ENCODE measurements at places on chromosomes 5 and 9. TPM values are rescaled to one million over a fixed set of nuclear protein-coding genes. Genes with fewer than 3 reads are reported as not detected.

The FOXD4L4 gene
- total RNA-seq = 0.16 TPM

The SPINK4 gene
- not detected for total RNA-seq

DNA sequence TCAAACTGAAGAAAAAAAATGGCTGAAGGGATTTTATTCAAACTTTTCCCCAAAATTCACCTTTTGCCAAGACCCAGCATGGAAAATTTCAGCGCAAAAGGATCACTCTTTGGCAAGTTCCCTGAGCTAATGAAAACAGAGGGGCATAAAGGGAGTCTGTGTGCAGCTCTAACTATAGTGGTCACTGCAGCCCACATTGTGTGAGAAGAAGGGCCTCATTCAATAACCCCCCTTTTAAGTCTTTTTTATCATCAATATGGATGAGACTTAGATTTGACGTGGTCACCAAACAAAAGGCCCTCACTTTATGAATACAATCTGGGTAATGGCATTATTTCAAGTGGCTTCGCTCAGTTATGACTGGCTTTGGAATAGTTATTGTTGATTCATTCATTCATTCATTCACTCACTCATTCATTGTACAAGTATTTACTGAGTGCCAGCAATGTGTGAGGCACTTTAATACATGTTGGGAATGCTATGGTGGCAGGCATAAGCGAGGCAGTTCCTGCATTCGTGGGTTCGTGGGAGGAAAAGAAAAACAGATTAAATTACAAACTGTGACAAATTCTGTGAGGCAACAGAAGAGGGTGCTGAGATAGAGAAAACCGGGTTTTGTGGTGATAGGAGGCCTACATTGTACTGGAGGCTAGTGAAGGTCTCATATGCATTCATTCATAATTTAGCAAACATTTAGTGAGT is 145.7 kb upstream of the KLF4 start:
- H3K27me3 ChIP-seq = no peaks in the 10 kb centered on the region
- no peaks in the 10 kb centered on the region for H3K36me3 ChIP-seq
- no peak for DNase-seq
- H3K4me1 ChIP-seq = peaks cover 18% of the 10 kb centered on the region

The PCDHB16 gene
- total RNA-seq = 1.3 TPM

DNA sequence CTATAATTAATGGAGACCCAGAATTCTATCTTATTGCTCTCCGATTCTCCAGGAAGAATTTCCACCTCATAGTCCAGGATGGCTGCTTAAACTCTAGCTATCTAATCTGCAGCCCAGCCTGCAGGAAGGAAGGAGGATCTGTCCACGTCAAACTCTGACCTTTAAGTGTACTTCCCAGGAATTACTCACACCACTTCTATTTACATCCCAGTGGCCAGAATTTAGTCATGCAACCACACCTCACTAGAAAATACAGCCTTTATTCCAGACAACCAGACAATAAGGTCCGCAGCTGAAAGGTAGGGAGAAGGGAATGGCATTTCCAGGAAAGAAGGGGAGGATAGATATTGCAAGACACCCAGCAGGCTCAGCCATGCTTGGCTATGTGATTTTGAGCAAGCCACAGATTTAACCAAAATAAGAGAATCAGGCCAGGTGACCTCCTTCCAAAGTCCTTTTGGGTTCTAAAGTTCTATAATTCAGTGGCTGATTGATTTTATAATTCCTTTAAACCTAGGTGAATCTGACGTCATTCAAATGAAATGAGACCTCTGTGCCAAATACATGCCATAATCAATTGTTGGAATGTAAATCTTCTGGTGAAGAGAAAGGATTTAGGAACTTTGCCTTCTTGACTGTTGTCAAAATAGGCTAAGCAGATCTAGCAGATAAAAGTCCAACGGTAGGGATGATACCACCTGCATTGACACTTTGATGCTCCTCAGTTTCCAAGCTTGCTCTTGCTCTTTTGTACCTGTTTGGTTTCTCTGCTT is 3.7 kb upstream of the DENND1A start:
- no peaks in the 10 kb centered on the region for H3K36me3 ChIP-seq
- no peak overlapping the region for H3K4me3 ChIP-seq
- H3K4me1 ChIP-seq = peaks cover 15% of the 10 kb centered on the region
- no peak overlapping the region for H3K27ac ChIP-seq
- no peak for DNase-seq
- no peaks in the 10 kb centered on the region for H3K27me3 ChIP-seq

- no peaks in the 10 kb centered on the region for H3K36me3 ChIP-seq
- no peak overlapping the region for H3K27ac ChIP-seq
- peaks cover 24% of the 10 kb centered on the region for H3K4me1 ChIP-seq
- H3K27me3 ChIP-seq = no peaks in the 10 kb centered on the region
Measured at GRCh38 chr9:93475856-93476255, 22.5 kb upstream of the FAM120AOS start.

GRCh38 chr9:107530679-107531078 is 41.1 kb upstream of the KLF4 start:
- no peak for DNase-seq
- no peaks in the 10 kb centered on the region for H3K27me3 ChIP-seq
- no peak overlapping the region for H3K4me3 ChIP-seq
- H3K36me3 ChIP-seq = no peaks in the 10 kb centered on the region
- no peak overlapping the region for H3K27ac ChIP-seq

DNA sequence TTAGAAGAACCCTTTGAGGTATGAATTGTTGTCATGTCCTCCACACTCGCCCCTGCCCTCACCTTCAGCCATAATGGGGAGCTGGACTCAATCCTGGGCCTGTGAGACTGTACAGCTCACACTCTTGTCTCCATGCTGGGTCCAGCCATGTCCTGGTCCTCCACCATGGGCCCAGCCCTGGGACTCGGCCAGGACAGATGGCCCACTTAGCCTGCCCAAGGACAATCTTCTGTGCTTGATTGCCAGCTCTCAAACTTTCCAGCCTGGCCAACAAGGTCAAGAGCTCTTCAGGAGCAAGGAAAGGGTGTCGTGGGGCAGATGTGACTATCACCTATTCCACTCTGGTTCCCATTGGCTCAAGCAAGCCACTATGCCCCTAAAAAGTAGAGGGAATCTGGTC is 90.8 kb downstream of the HRH2 start:
- no peak overlapping the region for H3K4me3 ChIP-seq
- H3K36me3 ChIP-seq = no peaks in the 10 kb centered on the region
- H3K27ac ChIP-seq = no peak overlapping the region
- DNase-seq = no peak

GRCh38 chr5:75324791-75325190 is 12.2 kb upstream of the HMGCR start:
- H3K36me3 ChIP-seq = no peaks in the 10 kb centered on the region
- DNase-seq = no peak
- H3K27me3 ChIP-seq = no peaks in the 10 kb centered on the region

GRCh38 chr5:118818604-118819003 is 169.7 kb downstream of the DTWD2 start:
- H3K27me3 ChIP-seq = no peaks in the 10 kb centered on the region
- H3K27ac ChIP-seq = no peak overlapping the region
- DNase-seq = no peak

The DNAJB5 gene
- 75.3 TPM for total RNA-seq

DNA sequence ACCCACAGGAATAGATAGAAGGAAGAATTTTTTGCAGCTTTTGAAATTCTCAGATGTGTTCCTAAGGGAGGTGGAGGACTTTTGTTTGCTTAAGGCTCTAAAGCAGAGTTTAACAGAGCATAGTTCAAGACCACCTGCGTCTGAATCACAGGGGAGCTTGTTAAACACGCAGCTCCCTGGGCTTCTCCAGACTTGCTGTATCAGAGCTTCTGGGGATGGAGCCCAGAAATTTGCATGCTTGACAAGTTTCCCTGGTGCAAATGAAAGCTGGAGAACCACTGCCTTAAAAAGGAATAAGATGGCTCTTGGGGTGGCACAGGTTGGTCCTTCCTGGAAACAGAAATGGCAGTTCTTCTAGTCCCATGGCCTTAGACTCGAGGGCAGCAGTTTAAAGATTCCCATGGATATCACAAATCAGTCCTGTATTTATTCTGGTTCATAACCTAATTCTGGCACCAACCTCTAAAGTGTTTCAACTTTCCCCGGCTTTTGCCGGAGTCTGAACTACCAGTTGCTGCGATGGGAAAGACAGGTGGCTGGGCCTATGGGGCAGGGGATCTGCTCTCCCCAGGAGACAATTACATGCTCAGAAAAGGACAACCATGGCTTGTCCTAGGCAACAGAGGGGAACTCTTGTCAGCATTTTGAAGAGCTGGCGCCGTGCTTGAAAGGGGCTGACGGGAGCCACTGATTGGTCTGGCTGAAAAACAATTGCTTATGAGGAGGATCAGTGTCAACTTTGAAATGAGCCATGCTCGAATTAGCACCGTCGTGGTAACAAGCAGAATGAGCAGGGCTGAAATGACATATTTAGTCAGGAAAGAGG is 599.6 kb downstream of the CCDC171 start:
- no peaks in the 10 kb centered on the region for H3K4me1 ChIP-seq
- H3K27me3 ChIP-seq = no peaks in the 10 kb centered on the region
- DNase-seq = no peak
- no peaks in the 10 kb centered on the region for H3K36me3 ChIP-seq
- H3K4me3 ChIP-seq = no peak overlapping the region

GRCh38 chr9:94937214-94937903 is 210.9 kb downstream of the AOPEP start:
- no peak overlapping the region for H3K4me3 ChIP-seq
- no peaks in the 10 kb centered on the region for H3K36me3 ChIP-seq
- H3K27ac ChIP-seq = peak overlapping the region; percentile 43

The BHMT2 gene
- total RNA-seq = 3.3 TPM

DNA sequence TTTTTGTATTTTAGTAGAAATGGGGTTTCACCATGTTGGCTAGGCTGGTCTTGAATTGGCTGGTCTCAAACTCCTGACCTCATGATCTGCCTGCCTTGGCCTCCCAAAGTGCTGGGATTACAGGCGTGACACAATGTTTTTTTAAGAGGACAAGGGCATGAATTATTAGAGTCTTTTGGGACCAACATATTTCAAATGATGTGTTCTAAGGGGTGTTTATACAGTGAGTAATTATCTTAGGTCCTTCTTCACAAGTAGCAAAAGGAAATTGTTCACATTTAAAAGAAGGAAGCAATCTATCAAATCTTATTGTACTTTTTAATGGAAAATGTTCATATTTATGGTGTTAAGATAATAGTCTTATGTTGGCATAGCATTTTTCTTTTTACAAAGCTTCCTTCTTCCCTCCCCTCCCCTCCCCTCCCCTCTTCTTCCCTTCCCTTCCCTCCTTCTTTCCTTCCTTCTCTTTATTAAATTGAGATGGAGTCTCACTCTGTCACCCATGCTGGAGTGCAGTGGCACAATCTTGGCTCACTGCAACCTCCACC is 6.7 kb downstream of the GNG10 start:
- H3K4me3 ChIP-seq = no peak overlapping the region
- no peak overlapping the region for H3K27ac ChIP-seq
- DNase-seq = no peak

The SPAAR gene
- total RNA-seq = 3.3 TPM

DNA sequence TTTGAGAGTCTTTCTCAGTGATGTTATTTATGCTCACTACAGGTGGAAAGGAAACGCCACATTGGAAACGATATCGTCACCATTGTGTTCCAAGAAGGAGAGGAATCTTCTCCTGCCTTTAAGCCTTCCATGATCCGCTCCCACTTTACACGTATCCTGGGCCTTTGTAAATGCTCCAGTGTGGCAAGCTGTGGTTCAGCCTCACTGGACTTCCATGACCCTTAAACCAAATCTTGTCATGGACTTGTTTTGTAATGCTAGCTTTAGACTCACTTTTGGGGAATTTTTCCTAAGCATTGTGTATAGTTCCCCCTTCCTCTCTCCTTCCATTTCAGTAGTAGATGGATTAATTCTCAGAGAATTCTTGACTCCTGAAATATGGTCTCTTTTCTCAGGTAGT is 60.9 kb upstream of the SLC2A8 start:
- H3K4me1 ChIP-seq = peaks cover 75% of the 10 kb centered on the region
- no peak overlapping the region for H3K4me3 ChIP-seq
- no peaks in the 10 kb centered on the region for H3K27me3 ChIP-seq
- peak overlapping the region; percentile 77 for H3K27ac ChIP-seq
- DNase-seq = no peak
- H3K36me3 ChIP-seq = no peaks in the 10 kb centered on the region

DNA sequence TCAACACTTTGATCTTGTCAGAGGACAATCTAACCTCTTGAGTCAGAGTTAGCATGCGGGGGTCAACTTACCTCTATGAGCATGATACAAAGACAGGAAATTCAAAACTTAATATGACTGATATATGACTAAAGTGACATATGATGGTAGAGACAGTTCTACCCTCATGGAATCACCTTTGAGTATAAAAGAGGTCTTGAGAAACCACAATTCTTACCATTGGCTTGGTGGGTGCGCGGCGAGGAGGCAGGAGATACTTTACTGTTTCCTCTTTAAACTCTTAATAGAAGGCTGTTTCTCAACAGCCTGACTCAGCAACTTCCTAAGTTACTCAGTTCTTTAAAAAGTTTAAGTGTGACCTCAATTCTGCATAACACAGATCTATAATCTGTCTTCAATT is 372.8 kb downstream of the KIAA0825 start:
- no peaks in the 10 kb centered on the region for H3K36me3 ChIP-seq
- no peaks in the 10 kb centered on the region for H3K4me1 ChIP-seq
- H3K27me3 ChIP-seq = no peaks in the 10 kb centered on the region
- DNase-seq = no peak
- no peak overlapping the region for H3K27ac ChIP-seq

GRCh38 chr5:175243441-175243840 is 200.5 kb downstream of the DRD1 start:
- H3K4me3 ChIP-seq = no peak overlapping the region
- no peaks in the 10 kb centered on the region for H3K27me3 ChIP-seq
- no peak overlapping the region for H3K27ac ChIP-seq
- no peaks in the 10 kb centered on the region for H3K4me1 ChIP-seq
- H3K36me3 ChIP-seq = no peaks in the 10 kb centered on the region

DNA sequence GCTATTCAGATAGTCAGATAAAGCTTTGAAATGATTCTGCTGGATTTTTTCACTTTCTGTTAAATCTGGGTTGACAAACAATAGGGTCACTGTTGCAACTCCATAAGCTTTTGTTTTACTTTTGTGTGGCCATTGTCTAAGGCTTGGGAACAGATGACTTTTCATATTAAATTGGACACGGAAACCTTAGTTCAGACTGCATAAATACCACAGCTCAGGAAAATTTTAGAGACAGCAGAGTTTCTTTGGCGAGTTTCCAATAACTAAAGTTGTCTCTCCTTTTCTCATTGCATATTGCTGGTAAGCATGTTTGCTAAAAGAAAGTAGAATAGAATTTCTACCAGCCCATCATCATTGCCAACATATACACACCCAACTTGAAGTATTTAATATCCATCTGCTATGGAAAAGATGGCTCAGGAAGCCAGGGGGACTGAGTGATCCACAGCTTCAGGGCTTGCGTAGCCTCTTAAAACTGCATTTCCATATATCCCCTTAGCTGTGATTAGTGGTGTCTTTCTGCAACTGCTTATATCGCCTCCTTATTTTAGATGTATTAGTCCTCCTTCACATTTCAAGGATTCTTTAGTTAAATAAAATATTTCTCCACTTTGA is 168.2 kb downstream of the ARHGAP26 start:
- peak overlapping the region; percentile 8 for H3K27ac ChIP-seq
- H3K4me1 ChIP-seq = peaks cover 44% of the 10 kb centered on the region
- H3K27me3 ChIP-seq = no peaks in the 10 kb centered on the region
- DNase-seq = no peak

GRCh38 chr5:149811453-149811852 is 81.3 kb downstream of the PPARGC1B start:
- H3K4me3 ChIP-seq = no peak overlapping the region
- no peaks in the 10 kb centered on the region for H3K36me3 ChIP-seq
- DNase-seq = no peak
- H3K4me1 ChIP-seq = peaks cover 67% of the 10 kb centered on the region
- no peaks in the 10 kb centered on the region for H3K27me3 ChIP-seq
- H3K27ac ChIP-seq = peak overlapping the region; percentile 98
